ENCODE measurements at places on chromosomes 16 and 17.

- no peak for DNase-seq
Observed at GRCh38 chr16:87288753-87289362, 28.3 kb downstream of the C16orf95 start.

- no peak for DNase-seq
Observed at GRCh38 chr17:48290378-48290777, 139.6 kb downstream of the SKAP1 start.

- DNase-seq: no peak
Observed at GRCh38 chr16:67926181-67926750, 5.4 kb downstream of the CTRL start.

DNA sequence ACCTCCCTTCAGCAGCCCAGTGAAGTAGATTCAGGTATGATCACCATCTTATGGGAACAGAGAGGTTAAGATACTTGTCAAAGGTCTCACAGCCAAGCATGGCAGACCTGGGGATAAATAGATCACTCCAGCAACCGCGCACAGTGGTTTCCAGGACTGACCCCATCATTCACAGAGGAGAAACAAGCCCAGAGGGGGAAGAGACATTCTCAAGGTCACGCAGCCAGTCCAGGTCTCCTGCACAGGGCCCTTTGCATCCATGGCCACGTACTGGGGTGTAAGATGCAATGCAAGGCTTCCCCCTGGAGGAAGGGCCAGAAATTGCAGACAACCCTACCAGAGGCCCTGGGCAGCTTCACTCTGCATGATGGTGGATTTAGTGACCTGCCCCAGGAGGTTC lies 19.9 kb downstream of the TLE7 start:
- DNase-seq: no peak

- DNase-seq: no peak
Observed at GRCh38 chr16:57814896-57815295, 12.6 kb upstream of the KIFC3 start.

DNA sequence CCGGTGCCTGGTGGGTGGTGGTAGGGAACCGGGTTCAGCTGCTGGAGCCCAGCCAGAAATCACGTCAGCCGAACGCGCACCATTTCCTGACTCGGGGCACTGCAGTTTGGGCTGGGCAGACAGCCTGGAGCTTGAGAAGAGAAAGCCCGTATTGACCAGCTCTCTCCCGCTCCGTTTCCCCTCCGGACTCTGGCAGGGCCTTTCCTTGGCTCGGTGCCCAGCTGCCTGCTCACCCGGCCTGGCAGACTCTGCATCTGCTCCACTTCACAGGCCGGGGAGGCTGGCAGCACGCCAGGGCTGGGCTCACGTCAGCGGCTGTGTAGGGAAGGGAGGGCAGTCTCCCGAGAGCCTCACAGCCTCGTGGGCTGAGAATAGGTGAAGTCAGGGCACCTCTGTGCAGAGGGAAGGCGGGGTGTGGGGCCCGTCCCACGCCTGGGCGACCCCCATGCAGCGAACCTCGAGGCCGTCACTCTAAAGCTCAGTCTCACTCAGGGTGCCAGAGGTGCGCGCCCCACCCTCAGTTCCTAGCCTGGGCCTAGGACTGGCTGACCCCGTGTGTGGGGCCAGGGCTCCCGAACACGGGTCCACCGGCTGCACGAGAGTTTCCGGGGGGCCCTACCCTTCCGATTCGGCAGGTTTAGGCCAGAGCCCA lies 59.1 kb downstream of the OR1D5 start:
- peak; percentile 99 for DNase-seq

GRCh38 chr16:67667817-67668494 lies 1.3 kb downstream of the C16orf86 start:
- peak; percentile 89 for DNase-seq

- no peak for DNase-seq
Observed at GRCh38 chr17:44198721-44199552, 747 bp downstream of the ATXN7L3 start.

GRCh38 chr17:8223356-8224126 lies 13.2 kb upstream of the AURKB start:
- peak; percentile 67 for DNase-seq

GRCh38 chr16:22423716-22424115 lies 49.3 kb upstream of the CDR2 start:
- no peak for DNase-seq

DNA sequence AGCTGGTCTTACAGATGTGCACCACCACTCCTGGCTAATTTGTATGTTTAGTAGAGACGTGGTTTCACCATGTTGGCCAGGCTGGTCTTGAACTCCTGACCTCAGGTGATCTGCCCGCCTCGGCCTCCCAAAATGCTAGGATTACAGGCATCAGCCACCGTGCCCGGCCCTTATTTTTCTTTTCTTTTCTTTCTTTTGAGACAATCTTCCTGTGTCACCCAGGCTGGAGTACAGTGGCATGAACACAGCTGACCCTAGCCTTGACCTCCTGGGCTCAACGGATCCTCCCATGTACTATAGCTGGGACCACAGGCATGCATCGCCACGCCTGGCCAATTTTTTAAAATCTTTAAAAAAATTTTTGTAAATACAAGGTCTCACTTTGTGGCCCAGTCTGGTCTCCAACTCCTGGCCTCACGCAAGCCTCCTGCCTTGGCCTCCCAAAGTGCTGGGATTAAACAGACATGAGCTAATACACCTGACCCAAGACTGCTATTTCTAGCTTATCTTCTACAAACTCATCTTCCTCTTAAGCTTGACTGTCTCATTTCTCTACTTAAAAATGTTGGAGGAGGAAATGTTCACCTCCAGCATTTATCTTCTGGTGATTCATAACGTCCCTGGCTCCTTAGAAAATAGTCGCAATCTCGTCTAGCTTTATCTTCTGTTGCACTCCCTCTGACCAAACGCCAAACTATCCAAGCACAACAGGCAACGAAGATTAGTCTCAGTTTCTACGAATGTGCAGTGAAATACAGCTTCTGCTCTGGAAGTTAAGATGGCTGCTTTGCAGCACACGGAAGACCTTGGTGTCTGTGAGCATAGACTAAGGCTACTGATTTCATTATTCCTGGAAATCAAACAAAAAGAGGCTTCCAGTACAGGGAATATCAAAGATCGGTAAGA lies 8.2 kb upstream of the TMEM94 start:
- DNase-seq: no peak

- DNase-seq: no peak
Observed at GRCh38 chr16:61024180-61024900, 1011.9 kb downstream of the CDH8 start.

GRCh38 chr16:2246301-2246885 lies 5.0 kb downstream of the ECI1 start:
- no peak for DNase-seq

DNA sequence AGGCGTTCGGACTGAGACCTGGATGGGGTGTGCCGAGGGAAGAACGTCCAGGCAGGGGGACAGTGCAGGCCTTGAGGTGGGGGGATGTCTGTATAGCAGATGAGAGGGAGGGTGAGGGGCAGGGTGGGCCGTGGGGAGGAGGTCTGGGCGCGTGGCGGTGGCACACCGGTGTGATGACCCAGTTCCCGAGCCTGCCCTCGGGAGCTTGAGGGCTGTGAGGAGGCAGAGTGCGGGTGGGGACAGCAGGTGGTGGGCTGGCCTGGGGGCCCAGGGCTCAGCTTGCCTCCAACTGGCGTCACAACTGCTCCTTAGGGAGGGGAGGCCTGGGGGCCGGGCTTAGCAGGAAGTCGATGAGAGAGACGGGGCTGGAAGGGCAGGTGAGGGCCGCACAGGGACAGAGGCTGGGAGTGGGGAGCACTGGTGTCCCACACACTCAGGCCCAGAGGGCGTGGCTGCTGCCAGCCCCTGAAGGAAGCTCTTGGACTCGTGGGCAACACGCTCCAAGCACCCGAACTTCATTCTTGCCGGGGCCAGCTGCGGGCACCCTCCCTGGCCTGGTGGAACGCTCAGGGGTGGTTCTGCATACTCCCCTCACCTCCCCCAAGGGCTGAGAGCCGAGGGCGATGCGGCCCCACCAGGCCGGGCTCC lies 6.5 kb downstream of the CACNA1H start:
- DNase-seq: no peak

DNA sequence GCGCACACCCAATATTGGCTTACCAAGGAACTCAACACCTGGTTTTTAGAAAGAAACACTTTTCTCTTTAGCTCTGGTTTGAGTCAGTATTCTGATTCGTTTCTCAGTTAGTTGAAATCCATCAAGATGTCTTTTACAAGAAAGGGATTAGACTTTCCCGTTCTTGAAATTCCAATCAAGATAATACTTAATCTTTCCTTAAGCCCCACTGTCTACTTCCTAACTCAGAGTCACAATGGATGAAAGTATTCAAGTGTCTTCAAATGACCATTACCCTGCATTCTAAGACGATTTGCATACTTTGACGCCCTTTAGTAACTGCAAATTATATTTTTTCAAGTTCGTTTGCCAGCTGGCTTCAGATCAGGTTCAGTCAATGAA lies 189.8 kb downstream of the USP22 start:
- no peak for DNase-seq

GRCh38 chr16:15643946-15644250 lies 944 bp upstream of the MARF1 start:
- no peak for DNase-seq

DNA sequence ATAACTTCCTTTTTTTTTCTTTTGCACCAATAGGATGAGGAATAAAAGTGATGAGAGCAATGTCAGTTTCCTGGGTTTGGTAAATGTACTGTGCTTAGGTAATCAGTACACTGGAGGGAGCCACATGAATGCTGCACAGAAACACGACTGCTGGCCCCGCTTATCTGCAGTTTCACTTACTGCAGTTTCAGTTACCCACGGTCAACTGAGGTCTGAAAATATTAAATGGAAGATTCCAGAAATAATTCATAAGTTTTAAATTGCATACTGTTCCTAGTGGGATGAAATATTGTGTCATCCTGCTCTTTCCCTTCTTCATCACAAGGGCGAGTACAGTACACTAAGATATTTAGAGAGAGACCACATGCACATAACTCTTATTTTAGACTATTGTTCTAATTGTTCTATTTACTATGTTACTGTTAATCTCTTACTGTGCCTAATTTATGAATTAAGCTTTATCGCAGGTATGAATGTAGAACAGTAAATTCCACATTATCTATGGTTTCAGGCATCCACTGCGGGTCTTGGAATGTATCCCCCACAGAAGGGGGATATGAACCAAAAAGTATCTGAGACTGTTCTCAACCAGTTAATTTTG lies 6.4 kb upstream of the LGALS3BP start:
- DNase-seq: peak; percentile 52

DNA sequence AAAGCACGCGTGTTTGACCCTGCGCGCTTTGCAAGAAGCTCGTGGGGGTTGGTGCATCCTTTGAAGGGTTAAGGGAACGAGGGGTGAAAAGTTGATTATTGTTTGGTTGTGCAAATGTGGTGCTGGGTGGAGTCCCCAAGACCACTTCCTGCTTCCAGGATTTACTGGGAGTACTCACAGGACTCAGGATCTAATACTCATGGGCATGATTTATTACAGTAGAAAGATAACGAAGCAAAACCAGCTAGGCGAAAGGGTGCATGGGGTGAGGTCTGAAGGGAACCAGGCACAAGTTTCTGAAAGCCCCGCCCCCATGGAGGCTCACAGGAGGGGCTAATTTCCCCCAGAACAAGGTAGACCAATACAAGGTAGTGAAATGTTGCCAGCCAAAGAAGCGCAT lies 58.8 kb downstream of the RPTOR start:
- DNase-seq: no peak

- DNase-seq: no peak
Observed at GRCh38 chr17:39092692-39093230, 58.7 kb downstream of the PLXDC1 start.

GRCh38 chr17:32315171-32315570 lies 26.8 kb downstream of the C17orf75 start:
- DNase-seq: no peak

DNA sequence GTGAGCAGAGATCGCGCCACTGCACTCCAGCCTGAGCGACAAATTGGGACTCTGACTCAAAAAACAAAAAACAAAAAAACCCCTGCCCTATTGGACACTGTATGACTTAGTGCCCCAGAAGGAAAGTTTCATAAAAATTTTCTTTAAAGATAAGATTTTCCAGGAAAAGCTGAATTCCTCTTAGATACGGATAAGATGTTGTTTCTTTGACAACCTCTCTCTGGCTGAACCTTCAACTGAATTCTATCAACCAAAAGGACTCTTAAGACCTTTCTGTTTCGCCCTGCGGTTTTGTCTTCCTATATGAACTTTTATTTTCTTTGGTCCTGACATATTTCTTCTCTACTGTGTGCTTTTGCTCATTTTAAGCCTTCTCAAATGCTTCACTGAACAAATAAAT lies 35.8 kb downstream of the CPPED1 start:
- DNase-seq: no peak

DNA sequence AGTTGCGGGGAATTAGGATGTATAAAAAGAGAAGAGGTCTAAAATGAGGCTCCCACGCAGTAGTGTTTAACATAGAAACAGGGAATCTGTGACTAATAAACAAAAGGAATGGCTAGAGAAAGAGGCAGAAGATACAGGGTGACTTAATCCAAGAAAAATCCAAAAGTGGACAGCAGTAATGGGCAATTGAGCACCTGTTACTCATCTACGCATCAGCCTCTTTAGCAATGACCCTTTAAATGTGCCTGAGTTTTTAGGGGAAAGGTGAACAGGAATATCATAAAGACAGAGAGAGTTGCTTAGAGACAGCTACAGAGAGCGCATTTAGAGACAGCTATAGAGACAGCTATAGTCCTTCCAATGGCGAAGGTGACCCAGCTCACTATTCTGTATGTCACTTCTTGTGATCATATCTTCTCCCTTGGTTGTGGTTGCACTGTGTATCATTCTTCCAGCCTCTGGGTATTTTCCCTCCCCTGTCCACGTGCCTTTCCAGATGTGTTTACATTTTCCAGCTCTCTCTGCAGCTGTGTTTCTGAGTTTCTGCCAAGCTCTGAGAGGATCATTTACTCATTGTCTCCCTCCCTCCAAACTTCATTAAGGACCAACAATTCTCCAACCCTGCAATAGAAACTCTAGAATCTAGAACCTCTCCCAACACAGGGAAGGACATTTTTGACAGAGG lies 61.5 kb downstream of the MYOCD start:
- DNase-seq: no peak

DNA sequence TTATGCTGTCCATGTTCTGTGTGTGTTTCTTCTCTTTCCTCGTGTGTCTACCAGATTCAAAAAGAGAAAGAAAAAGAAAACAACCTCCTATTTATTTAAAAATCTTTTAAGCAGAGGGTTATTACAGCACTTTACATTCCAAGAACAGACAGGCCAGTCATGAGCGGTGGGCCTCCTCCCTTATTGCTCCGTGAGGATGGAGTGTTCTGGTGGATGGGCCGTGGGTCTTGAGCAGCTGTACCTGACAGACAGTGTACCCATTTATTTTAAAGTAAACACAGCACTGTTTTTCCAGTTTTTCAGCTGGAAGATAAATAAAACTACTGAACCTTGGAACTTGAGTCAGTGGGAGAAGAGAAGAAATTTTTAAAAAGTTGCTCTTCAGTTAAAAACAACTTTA lies 52.4 kb downstream of the WWP2 start:
- no peak for DNase-seq

DNA sequence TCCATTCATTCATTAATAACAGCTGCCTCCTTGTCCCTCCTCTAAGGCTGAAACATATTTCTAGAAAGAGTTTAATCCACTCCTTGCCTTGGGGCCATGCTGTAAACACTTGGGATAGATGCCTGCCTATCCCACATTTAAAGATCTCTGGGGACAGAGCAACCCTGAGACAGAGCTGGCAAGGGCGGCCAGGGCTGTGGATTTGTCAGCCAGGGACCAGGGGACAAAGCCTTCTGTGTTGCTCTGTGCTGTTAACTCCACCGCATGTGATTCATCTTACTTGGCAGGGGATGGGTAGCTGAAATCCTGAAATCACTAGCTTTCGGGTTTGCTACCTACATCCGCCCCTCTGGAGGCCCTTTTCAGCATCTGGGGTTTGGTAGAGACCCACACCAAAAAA lies 392.9 kb downstream of the SLC39A11 start:
- DNase-seq: peak; percentile 46
